Stimulated activated CD8-positive, alpha-beta memory T cell treated with anti-CD3 and anti-CD28 coated beads, Interleukin-2, amount 100 ng/mL, for 1 hour (primary cell): ENCODE measurements at places on chromosomes 3 and 15.

DNA sequence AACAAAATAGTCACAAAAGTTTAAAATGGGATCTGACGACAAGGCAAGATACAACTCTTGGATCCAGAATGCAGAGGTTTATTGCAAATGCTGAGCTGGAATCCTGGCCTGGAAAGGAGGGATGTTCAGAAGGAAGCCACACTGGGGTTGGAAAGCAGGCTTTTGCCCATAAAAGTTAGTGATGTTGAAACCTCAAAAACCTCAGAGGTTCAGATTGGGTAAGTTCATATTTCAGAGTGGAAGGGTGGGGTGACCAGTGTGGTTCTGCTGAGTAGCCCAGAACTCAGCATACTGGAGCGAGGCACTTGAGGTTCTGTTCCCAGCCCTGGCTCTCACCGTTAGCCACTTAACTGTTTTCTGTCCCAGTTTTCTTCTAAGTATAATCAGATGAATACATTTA, 114.0 kb upstream of the OSTN start:
- DNase-seq, result no peak

DNA sequence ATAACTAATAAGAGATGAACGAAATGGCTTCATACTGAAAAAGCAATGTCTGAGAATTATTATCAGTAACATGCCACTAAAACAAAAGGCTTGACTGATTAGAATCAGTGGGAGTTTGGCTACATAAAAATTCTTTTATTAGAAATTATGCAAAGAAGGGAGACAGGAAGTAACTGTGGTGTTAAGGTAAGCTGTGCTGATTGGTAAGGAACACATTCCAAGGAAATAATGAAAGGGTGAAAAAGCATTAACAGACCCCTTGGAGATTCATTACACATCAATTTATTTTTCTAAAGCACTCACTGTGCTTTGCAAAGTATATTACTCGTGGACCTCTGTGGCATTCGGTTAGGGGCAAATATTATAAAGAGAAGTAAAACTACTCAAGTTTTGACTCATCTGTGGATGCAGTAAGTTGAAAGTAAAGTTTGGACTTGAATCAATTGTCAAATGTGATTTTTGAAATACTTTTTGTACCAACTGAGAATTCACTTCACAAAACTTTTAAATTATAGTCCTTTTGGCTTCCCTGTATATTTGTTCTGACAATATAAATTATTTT, 176.1 kb upstream of the ZPLD1 start:
- no peak for DNase-seq

GRCh38 chr3:43417133-43417532, 130.8 kb downstream of the SNRK start:
- DNase-seq, result no peak

DNA sequence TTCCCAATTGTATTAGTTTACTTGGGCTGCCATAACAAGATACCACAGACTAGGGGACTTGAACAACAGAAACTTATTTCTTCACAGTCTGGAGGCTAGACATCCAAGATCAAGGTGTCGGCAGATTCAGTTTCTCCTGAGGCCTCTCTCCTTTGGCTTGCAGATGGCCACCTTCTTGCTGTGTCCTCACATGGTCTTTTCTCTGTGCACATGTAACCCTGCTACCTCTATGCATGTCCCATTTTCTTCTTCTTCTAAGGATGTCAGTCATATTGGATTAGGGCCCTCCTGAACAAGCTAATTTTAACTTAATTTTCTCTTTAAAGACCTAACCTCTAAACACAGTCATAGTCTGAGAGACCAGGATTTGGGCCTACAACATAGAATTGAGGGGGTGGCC, 336.7 kb upstream of the WNT5A start:
- DNase-seq, result no peak
